Fibroblast of lung (primary cell): ENCODE measurements at places on chromosomes 3 and 15. TPM values are rescaled to one million over a fixed set of nuclear protein-coding genes. Genes with fewer than 3 reads are reported as not detected.

The ARGFX gene
- total RNA-seq: not detected in 2 replicates

- no peak overlapping the region for H3K27ac ChIP-seq
- no peaks in the 10 kb centered on the region for H3K36me3 ChIP-seq
- DNase-seq: no peak
- H3K4me1 ChIP-seq: peaks cover 3% of the 10 kb centered on the region
These were observed 2.5 kb upstream of the EID1 start for GRCh38 chr15:48875241-48875960.

DNA sequence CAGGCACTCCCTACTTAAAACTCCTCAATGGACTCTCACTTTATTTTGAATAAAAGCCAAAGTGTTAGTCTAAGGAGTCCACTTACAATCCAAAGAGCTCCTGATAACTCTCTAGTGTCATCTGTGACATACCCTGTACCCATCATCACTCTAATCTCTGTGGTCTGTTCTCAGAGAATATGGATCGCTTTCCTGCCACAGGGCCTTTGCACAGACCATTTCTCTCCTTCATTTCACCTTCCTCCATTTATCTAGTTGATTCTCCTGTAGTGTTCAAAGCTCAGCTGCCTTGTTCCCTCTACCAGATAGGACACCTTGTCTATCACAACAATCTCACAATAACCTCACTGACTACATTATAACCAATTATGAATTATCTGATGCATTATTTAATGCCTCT, 185.4 kb upstream of the KBTBD8 start:
- no peak for DNase-seq
- H3K4me1 ChIP-seq: no peaks in the 10 kb centered on the region
- H3K27me3 ChIP-seq: no peaks in the 10 kb centered on the region
- no peaks in the 10 kb centered on the region for H3K36me3 ChIP-seq
- H3K27ac ChIP-seq: no peak overlapping the region

- peaks cover 35% of the 10 kb centered on the region for H3K4me1 ChIP-seq
- no peak for DNase-seq
- no peaks in the 10 kb centered on the region for H3K36me3 ChIP-seq
These were observed 12.2 kb downstream of the SEMA7A start for GRCh38 chr15:74421302-74422245.
